ENCODE measurements at places on chromosomes 4 and X.

- no peak for DNase-seq
Measured at GRCh38 chrX:152641256-152641875, 3.7 kb downstream of the GABRQ start.

GRCh38 chr4:537436-538264, 38.4 kb downstream of the TMEM271 start:
- no peak for DNase-seq

GRCh38 chr4:6417516-6418050, 54.8 kb downstream of the PPP2R2C start:
- no peak for DNase-seq

DNA sequence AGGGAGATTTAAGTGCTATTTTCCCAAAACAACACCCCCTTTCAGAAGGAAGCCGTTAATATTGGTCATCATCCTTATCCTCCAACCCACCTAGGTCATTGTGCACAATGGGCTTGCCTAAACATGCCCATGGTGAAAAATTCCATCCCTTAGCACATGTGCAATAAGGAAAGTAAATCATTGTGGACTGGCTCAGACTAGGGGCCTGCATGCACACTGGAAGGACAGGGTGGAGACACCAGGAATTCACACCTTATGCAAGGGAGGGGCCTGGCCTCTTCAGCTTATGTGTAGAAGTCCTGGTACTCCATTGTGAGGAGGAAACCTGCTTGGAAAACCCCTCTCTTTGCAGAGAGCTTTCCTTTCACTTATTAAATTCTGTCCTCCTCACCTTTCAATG, 311.4 kb upstream of the NDST4 start:
- DNase-seq = no peak

GRCh38 chr4:189533603-189534002, 407.1 kb upstream of the FRG1 start:
- DNase-seq = no peak

DNA sequence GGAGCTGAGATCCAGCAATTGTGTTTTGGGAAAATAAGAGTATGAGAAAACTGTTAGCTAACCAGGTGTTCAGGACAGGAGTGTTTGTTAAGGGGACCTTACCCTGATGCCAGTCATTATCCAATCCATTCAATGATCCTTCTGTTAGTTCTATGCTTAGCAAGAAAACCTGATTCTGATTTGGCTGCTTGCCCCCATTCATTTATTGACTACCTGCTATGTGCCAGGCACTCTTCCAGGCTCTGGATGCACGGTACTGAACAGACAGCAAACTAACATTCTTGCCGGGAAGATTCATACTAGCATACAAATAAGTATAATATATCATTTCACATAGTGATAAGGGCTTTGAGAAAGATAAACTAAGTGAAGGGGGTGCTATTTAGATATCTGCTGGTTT, 1.0 kb upstream of the MECP2 start:
- DNase-seq = no peak

GRCh38 chr4:180558427-180558826, 1684.8 kb upstream of the TENM3 start:
- DNase-seq = no peak

GRCh38 chr4:3740256-3740655, 25.9 kb upstream of the ADRA2C start:
- peak; percentile 43 for DNase-seq

DNA sequence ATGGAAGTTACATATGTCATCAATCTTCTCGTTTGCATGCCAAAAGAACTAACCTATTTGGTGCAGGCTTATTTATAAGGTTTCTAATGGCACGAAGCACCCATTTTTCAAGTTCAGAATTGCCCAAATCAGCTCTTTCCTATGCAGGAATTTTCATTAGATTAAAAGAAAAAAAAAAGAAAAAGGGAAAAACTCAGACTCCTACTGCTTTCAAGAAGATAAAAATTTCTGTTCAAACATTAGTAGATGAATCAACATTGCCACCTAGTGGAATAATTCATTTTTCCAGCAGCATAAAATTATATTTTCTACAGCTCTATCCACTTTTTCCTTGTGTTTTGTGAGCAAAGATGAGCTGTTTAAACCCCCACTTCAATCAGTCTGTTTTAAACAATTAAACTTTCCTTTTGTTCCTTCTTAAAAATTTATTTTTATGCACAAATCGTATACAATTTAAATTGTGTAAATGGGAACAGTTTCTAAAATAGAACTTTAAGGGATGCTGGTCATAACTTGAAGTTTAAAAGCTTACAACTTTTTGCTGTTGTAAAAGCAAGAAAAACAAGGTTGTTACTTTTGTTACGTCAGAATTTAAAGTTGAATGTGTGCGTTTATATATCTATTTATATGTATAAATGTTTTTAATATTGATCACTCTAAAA, 309.9 kb downstream of the ARAP2 start:
- DNase-seq = peak; percentile 52

- peak; percentile 21 for DNase-seq
Measured at GRCh38 chr4:7348946-7349900, 85.5 kb downstream of the PSAPL1 start.

DNA sequence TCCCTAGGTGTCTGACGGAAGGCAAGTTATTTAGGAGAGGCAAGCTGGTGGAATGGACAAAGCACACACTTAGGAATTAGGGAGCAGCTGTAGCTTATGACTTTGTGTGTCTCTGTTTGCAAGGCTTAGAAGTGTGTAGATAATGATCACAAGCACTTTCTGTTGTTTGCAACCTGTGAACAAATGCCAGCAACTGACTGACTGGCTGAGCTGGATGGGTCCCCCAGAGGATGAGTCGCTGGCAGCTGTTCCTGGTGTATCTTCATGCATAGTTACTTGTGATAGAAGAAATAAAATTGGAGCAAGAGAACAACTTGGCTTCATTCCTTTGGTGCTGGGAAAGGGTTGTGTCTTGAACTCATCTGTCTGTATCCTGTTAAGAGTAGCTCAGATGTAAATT, 64.2 kb upstream of the BEND4 start:
- no peak for DNase-seq

- DNase-seq = peak; percentile 91
Measured at GRCh38 chrX:37685381-37686359, at the start of gene XK. Gene XK (plus strand): TSS chrX:37685791. CDS start chrX:37685962, 171 bp downstream.

- no peak for DNase-seq
Measured at GRCh38 chr4:126969360-126970235, 663.2 kb upstream of the INTU start.

- DNase-seq = no peak
Measured at GRCh38 chrX:133297284-133297683, 79.1 kb upstream of the TFDP3 start.

DNA sequence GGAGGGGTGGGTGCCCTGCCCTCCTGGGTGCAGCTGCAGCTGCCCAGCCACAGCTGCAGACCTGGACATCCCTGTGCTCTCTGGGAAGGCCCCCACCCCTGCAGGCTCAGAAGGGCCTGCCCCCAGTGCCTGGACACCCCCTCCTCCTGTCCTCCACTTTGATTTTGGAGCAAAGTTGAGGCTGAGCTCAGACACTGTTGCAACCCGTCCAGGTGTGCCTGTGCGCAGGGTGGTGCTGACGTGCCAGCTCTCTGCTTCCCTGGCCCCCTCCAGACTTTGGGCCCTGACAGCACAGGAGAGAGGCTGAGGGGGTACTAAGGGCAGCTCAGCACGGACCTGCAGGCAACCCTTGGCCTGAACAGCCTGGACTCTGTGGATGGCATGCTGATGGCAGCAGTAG, 750.3 kb downstream of the ARAP2 start:
- DNase-seq = no peak

- DNase-seq = no peak
Measured at GRCh38 chr4:52099860-52100461, 48.9 kb downstream of the SPATA18 start.

DNA sequence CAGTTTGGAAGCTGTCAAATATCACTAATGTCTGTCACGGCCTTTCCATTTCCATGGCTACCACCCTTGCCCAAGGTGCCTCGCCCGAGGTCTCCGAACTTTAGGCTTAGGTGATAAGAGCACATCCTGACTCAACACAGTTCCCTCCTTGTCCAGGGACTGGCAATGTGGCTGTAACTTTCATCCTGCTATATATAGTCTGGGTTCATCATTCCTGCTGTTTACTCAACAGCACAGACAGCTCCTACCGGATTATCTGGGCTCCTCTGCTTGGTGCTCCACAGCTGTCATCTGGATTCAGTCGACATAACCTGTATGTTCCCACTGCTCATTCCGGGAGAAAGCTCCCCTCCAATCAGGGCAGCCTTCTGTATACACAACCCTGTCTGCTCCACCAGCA, 51.2 kb downstream of the GATB start:
- DNase-seq = no peak

- no peak for DNase-seq
Measured at GRCh38 chr4:39466747-39467146, 7.9 kb downstream of the LIAS start.

DNA sequence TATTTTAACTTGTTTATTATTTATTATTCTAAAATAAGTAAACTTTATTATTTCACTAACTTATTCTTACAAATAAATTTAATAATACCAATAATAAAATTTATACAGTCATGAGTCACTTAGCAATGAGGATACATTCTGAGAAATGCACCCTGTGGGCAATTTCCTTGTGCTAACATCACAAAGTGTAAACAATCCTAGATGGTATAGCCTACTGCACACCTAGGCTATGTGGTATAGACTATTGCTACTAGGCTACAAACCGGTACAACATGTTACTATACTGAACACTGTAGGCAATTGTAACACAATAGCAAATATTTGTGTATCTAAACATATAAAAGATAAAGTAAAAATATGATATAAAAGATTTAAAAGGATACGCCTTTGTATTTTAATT, 479.5 kb downstream of the EPHA5 start:
- DNase-seq = no peak

DNA sequence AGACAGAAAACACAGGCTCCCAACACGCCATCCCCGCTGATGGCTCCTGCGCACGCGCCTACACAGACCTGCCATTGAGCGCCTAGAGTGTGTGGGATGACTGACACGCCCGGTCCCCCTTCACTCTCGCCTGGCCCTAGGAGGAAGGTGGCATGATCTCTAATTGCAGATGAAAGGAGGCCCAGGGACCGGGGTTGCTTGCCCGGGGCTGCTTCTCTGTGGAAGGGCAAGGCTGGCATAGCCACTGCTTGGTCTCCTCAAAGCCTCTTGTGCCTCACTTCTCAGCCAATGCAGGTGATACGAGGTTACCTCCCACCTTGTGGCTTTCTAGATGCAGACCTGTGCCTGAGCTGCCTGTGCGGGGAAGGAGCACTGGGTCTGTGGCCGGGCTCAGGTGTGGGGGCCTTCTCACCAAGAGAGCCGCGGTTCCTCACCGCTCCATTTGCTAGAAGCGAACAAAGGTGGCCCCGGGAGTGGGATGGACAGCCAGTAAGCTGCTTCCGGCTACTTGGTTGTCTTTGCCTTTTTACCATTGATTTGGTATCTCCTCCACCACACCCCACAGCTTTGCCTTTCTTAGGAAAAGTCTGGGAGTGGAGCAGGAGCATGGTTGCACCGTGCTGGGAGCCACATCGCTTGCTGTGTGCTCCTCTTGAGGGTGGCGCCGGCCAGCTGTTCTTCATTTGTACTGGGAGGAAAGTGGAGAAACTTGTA, 47.0 kb downstream of the TBC1D14 start:
- DNase-seq = no peak

GRCh38 chr4:15238720-15239119, 189.1 kb upstream of the C1QTNF7 start:
- peak; percentile 69 for DNase-seq

DNA sequence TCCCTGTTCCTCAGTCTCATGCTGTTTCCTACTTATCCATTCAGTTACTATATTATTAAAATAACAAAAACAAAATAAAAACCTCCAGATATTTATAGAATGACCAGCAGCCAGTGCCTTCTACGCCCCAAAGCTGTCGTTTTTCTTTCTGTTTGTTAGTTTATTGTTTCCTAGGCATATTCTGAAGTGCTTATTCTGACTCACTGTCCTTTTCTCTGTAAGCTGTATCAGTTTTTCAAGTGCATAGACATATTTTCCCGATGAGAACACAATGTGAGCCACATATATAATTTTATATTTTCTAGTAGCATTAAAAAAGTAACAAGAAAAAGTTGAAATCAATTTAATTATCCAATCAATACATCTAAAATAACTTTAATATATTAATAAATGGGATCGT, 2158.6 kb upstream of the TENM3 start:
- DNase-seq = no peak

GRCh38 chrX:77548751-77549150, 101.6 kb downstream of the FGF16 start:
- DNase-seq = no peak

- peak; percentile 32 for DNase-seq
Measured at GRCh38 chr4:139619644-139620043, 46.0 kb upstream of the MGST2 start.

GRCh38 chr4:10104211-10104990, 12.2 kb downstream of the WDR1 start:
- no peak for DNase-seq
